ENCODE measurements at places on chromosomes 5 and 9.

DNA sequence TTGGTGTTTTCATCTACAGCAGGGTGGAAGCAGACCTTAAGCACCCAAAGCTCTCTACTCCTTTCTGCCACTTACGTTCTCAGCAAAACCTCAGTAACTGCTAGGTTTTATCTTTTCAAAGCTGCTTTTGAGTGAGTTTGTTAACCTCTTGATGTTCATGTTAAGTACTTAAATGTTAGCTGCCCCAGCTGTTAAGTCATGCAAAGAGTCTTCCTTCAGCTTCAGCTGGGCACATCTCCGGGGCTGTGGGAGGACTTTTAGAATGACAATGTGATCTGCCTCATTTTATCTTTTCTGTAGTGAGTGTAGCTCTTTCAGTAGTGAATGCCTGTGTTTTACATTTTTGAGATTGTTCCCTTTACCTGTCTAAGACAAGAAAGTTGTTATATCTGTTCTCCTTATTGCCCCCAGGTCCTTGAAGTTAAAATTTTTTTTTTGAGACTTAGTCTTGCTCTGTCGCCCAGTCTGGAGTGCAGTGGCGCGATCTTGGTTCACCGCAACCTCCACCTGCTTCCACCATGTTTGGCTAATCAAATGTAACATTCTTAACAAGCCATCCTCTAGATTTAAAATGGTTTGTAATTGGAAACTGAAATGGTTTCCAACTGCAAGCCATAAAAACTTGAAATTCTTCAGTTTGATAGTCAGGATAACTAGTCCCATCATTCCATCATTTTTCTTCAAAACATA is 19.6 kb downstream of the KDM4C start:
- DNase-seq = no peak

GRCh38 chr9:1761807-1762206 is 253.3 kb upstream of the SMARCA2 start:
- no peak for DNase-seq

GRCh38 chr5:95163079-95163478 is 121.8 kb downstream of the MCTP1 start:
- peak; percentile 4 for DNase-seq

GRCh38 chr9:126146254-126147145 is 180.1 kb upstream of the MVB12B start:
- DNase-seq = peak; percentile 32
